ENCODE measurements at places on chromosomes 5 and 9.

DNA sequence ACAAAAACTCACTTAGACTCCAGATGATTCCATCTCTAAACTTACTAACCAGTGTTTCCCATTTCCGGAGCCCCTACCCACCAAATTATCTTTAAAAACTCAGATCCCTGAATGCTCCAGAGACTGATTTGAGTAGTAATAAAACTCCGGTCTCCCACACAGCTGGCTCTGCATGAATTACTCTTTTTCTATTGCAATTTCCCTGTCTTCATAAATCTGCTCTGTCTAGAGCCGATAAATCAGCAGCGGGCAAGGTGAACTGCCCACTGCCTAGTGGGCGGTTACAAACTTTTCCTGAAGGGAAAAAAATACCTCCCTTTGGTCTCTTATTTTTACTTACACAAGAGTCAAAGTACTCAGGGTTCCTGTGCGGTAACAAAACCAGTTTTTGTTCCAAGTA is 624.4 kb upstream of the RORB start:
- DNase-seq, result no peak

- no peak for DNase-seq
Measured at GRCh38 chr5:16737209-16737608, 120.4 kb upstream of the RETREG1 start.

DNA sequence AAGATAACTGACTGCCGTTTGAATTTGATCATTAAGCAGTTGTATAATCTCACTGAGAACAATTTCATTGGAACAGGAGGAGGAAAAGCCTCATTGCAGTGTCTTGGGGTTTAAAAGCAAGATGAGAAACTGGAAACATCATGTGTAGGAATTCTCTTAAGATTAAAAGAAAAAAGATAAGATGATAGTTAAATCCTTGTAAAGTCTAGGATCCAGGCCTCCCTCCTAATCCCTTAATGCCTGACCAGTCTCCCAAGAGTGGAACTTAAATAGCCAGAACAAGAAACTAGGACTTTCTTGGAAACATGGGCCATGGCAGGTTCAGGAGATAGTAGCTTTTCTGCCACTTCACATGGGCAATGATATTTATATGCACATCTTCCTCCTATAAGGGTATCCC is 37.0 kb upstream of the LRRC19 start:
- DNase-seq, result no peak

- DNase-seq, result peak; percentile 84
Measured at GRCh38 chr9:36127652-36128244, 8.8 kb upstream of the GLIPR2 start.

GRCh38 chr5:96709152-96709821 is 47.1 kb downstream of the CAST start:
- no peak for DNase-seq

DNA sequence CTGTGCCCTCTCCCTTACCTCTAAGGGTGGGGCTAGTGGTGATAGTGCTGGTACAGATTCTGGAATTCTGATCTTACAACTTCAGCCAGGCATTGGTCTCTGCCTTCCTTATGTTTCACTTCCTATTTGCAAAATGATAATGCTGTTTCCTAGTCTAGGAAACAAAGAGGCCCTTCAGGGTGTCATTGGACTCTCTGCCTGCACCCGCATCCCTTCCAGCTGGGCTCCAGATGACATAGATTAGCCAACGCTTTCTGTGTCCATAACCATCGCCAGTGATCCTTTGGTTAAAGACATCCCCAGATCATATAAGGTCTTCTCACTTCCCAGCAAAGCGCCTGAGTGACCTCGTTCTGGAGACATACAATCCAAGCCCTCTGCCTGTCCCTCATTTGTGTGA is 180.7 kb downstream of the ERCC6L2 start:
- no peak for DNase-seq

GRCh38 chr5:68225911-68226545 is 10.5 kb downstream of the PIK3R1 start:
- no peak for DNase-seq

DNA sequence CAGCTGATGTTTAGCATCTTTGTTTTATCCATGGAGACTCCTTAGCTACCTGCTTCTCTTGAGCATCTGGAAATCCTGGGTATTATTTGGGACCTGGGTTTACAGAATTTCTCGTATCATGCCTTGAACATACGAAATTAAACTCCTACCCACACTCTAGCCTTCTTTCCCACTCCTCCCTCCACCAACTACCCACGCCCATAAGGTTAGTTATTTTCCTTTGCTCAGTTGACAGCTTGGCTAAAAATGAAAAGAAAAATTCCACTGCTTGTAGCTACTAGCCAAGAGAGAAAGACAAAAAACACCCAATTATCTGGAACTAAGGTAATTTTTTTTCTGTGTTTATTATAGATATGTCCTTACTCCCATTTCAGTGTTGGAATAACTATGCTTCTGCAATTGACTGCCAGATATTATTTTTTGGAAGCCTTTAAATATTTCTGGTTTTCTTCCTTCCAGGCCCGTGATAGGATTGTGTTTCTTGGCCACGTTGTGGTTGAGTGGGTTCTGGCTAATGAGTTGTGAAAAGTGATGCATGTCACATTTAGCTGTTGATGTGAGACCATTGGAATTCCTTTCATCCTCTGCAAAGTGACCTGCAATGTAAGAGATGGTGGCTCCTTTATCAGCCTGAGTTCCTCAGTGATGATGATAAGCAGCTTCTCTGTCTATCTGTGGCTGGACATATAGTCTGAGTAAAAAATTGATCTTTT is 308.1 kb downstream of the LRRC70 start:
- no peak for DNase-seq

DNA sequence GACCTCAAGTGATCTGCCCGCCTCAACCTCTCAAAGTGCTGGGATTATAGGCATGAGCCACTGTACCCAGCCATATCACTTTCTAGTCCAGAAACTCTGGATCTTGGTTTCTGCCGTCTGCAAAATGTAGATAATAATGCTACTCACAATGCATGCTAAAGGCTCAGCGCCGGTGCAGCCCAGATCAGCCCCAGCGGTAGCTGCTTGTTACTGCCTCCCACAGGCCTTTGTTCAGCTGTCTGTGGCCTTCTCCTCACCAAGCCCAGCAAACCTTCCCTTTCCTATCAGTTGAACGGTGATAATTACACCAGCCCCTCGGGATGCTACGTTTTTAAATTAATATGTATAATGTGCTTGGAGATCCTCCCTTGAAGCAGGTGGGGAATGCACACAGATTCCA is 26.2 kb upstream of the MSX2 start:
- no peak for DNase-seq
